ENCODE measurements at places on chromosomes 1 and 21. TPM values are rescaled to one million over a fixed set of nuclear protein-coding genes. Genes with fewer than 3 reads are reported as not detected.

The FALEC gene
- 0.44 TPM for total RNA-seq

The AK5 gene
- total RNA-seq, result 1.0 TPM

DNA sequence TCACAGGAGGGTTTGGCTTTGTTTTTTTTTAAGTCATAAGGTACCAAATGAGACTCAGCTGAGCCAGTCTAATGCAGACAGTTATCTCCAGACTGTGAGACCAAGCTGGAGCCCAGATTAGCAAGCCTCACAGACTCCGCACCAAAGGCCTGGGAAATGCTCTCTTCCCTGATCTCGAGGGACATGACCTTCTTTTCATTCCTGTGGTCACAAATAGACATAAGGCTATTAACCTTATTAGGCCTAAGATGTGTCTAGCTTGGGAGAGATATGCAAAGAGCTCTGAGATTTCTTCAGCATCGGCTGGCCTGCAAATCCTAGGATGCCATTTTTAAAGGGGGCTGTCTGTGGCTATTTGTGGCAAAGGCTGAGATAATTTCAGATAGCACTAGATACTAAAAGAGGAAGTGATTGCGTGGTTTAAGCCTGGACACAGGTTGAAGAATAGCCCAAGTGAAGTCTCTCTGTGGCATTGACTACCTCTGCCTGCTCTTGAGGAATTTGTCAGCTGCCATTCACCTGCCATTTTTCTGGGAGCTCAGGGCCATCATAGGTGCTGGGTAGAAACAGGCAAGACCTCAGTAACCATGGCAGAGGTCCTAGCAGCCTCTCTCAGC, 301.3 kb downstream of the SIPA1L2 start:
- no peak for DNase-seq

- no peak for DNase-seq
Measured at GRCh38 chr1:201384406-201384782, 6.9 kb upstream of the TNNT2 start.

- DNase-seq, result no peak
Measured at GRCh38 chr1:201222125-201222524, 31.5 kb downstream of the IGFN1 start.

GRCh38 chr1:165187031-165188009, 169.2 kb downstream of the LMX1A start:
- no peak for DNase-seq

GRCh38 chr1:17791480-17791879, 36.3 kb downstream of the ACTL8 start:
- DNase-seq, result no peak
